Pericardium fibroblast (primary cell): ENCODE measurements at places on chromosomes 16 and 17. TPM values are rescaled to one million over a fixed set of nuclear protein-coding genes. Genes with fewer than 3 reads are reported as not detected.

Gene KRTAP4-6
- total RNA-seq = not detected in 2 replicates

Gene ZNF785
- 4.8 and 6.6 TPM in 2 replicates for total RNA-seq

Gene OR1G1
- not detected in 2 replicates for total RNA-seq

Gene NFATC3
- 19.1 and 22.2 TPM in 2 replicates for total RNA-seq

Gene CNTD1
- total RNA-seq = not detected in 2 replicates

Gene SULT1A4
- total RNA-seq = 4.2 and 6.2 TPM in 2 replicates

Gene CD2BP2
- total RNA-seq = 34.2 and 44.1 TPM in 2 replicates

Gene SARM1
- total RNA-seq = 12.9 and 15.6 TPM in 2 replicates

Gene DNAH17
- not detected in 2 replicates for total RNA-seq

Gene RPH3AL
- 1.5 and 4.0 TPM in 2 replicates for total RNA-seq

Gene RAB34
- 273 and 356 TPM in 2 replicates for total RNA-seq

Gene PRSS36
- 0.34 and 1.3 TPM in 2 replicates for total RNA-seq

Gene KRT24
- total RNA-seq = not detected in 2 replicates

Gene C16orf86
- 2.0 and 10.3 TPM in 2 replicates for total RNA-seq

Gene NOMO2
- 48.3 and 77.7 TPM in 2 replicates for total RNA-seq

Gene HS3ST2
- not detected in 2 replicates for total RNA-seq

Gene DGKE
- 1.1 and 4.3 TPM in 2 replicates for total RNA-seq

Gene SEZ6L2
- total RNA-seq = 26.8 and 30.0 TPM in 2 replicates

Gene PRDM7
- total RNA-seq = not detected in 2 replicates

Gene PYDC1
- not detected in 2 replicates for total RNA-seq

Gene B4GALNT2
- not detected in 2 replicates for total RNA-seq

Gene TVP23A
- 0.12 TPM in 1 of 2 replicates, not detected in the other for total RNA-seq

Gene RAB40C
- total RNA-seq = 16.9 and 19.4 TPM in 2 replicates

Gene TLCD2
- total RNA-seq = 13.2 and 15.3 TPM in 2 replicates

Gene NPIPA2
- total RNA-seq = 0.58 TPM in 1 of 2 replicates, not detected in the other

Gene IL34
- 0.23 and 0.68 TPM in 2 replicates for total RNA-seq

Gene IRF8
- total RNA-seq = 0.58 TPM in 1 of 2 replicates, not detected in the other

Gene JPH3
- not detected in 2 replicates for total RNA-seq

Gene HID1
- 5.2 TPM in 1 of 2 replicates, not detected in the other for total RNA-seq

Gene HOXB5
- 0.12 and 0.43 TPM in 2 replicates for total RNA-seq

Gene PITPNC1
- total RNA-seq = 5.0 and 10.4 TPM in 2 replicates

Gene TM4SF5
- total RNA-seq = not detected in 2 replicates

Gene USP31
- total RNA-seq = 4.4 and 5.7 TPM in 2 replicates

Gene NKD1
- 2.6 and 6.3 TPM in 2 replicates for total RNA-seq

Gene KCNAB3
- total RNA-seq = 0.23 TPM in 1 of 2 replicates, not detected in the other

Gene HBA2
- total RNA-seq = 6.0 TPM in 1 of 2 replicates, not detected in the other
